MG63 (cell line): ENCODE measurements at places on chromosomes 1 and 21. TPM values are rescaled to one million over a fixed set of nuclear protein-coding genes. Genes with fewer than 3 reads are reported as not detected.

DNA sequence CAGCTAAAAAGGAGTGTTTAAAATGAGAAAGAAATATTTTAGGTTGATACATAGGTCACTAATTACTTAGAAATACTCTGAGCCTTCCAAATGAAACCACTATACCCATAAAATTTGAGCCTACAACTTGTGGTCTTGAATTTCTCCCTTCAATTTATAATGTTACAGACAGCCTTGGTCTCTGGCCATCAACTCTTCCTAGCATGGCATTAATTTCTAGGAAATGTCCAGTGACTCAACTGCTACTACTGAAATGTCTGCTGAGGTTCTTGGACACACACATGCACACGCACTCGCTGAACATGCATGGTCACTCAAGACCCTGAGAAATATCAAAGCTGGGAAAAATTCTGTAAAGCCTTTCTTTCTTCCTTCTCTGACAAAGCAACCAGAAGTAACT lies 61.1 kb upstream of the SAMSN1 start:
- DNase-seq = no peak

DNA sequence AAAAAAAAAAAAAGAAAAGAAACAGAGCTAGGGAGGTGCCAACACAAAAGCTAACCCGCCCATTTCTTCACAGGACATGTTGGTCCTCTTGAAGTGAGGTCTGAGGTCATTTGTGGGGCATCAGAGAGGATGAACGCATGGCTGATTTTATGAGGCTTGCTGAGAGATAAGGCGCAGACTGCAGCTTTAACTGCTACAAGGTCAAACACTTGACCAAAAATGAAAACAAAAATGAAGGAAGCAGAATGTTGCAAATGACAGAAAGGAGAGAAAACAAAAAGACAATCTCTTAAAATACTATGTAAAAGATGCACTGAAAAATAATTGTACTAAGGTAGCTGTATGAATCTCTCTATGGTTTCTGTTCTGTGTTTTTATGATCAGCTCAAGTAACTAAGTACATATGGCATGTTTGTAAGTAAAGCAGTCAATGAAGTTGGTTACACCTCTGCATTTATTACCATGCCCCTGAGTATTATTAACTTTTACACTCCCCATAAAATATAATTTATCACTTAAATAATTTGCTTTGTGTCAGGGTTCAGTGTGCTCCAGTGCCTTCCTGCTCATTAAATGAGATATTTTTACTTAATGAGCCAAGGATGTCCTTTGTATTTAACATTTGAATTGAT lies 249.1 kb upstream of the NR5A2 start:
- DNase-seq = peak; percentile 16

DNA sequence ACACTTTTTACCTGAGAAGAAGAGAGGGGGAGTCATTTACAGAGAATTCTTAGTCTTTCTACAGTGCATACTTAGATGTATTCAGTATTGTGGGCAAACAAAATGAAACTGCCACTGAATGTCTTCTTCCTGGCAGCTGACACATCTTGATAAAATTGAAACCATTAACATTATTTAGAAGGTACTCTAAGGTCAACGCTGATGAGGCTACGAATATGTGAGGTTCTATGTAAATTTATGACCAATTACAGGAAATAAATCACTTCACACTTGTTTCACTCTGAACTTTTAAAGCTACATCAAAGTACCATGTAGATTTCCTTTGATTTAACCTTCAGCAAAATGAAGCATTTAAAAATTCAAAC lies 51.3 kb upstream of the GFI1 start:
- no peak for DNase-seq

- peak; percentile 37 for DNase-seq
Measured at GRCh38 chr1:235326719-235327558, 1.0 kb downstream of the ARID4B start.

GRCh38 chr1:222790520-222790919 lies 24.3 kb upstream of the DISP1 start:
- no peak for DNase-seq

DNA sequence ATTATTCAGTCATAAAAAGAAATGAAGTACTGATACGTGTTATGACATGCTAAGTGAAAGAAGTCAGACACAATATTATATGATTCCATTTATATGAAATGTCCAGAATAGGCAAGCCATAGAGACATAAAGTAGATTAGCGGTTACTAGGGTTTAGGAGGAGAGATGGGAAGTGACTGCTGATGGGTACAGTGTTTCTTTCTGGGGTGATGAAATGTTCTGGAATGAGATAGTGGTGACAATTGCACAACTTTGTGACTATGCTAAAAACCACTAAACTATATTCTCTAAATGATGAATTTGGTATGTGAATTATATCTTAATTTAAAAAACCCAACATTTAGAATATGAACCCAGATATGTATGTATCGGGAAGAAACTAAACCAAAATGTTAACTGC lies 27.6 kb downstream of the IPP start:
- DNase-seq = no peak

Gene PTGS2
- 0.69 and 1.1 TPM in 2 replicates for total RNA-seq

Gene ST6GALNAC5
- 0.46 TPM in 1 of 2 replicates, not detected in the other for total RNA-seq

Gene VANGL1
- 3.1 and 4.9 TPM in 2 replicates for total RNA-seq

Gene GRHL3
- not detected in 2 replicates for total RNA-seq
